ENCODE measurements at places on chromosomes 11 and 22.

DNA sequence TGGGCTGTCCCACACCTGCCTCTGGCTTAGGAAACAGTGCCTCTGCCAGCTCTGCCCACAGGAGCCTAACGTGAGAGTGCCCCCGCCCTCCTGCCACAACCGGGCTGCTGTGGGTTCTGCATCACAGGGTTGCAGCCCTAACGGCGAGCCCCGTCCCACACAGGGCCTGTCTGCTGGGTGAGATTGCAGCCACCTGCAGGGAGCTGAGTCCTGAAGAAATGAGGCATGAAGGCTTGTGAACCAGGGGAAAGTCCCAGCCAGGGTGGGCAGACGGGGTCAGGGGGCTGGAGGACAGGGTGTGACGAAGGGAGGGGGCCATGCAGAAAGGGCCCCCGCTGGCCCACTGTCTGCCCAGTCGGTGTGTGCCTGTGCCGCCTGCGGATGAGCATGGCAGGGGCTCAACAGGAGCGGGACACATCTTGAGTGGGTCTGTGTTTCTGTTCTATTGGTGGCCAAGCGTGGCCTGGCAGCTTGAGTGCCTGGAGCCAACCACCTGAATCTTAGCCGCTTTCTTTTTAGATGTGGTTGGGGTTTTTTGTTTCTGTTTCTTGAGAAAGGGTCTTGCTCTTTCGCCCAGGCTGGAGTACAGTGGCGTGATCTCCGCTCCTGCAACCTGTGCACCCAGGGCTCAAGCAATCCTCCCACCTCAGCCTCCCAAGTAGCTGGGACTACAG is 38.9 kb downstream of the CTTN start:
- no peak for DNase-seq

GRCh38 chr11:72808331-72808798 is 5.8 kb upstream of the ATG16L2 start:
- DNase-seq, result no peak

DNA sequence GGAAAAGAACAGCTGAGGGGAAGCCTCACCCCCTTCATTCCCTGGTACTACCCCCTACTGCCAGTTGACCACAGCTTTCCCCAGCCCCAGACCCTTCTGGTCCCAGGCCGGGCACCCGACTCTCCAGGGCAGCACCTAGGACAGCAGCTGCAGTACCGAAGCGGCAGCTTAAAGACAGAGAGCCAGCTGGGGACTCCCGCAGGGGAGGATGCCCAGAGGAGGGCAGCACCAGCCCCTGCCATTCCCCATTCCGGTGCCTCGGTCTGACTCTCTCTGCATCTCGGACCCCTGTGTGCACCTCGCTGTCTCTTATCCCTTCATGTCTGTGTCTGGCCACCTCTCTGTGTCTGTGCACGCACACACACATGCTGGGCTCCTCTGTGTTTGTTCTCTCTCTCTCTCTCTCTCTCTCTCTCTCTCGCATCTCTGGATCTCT is 9.4 kb downstream of the IGSF9B start:
- no peak for DNase-seq

GRCh38 chr11:95699631-95700470 is 89.7 kb downstream of the FAM76B start:
- DNase-seq, result no peak

DNA sequence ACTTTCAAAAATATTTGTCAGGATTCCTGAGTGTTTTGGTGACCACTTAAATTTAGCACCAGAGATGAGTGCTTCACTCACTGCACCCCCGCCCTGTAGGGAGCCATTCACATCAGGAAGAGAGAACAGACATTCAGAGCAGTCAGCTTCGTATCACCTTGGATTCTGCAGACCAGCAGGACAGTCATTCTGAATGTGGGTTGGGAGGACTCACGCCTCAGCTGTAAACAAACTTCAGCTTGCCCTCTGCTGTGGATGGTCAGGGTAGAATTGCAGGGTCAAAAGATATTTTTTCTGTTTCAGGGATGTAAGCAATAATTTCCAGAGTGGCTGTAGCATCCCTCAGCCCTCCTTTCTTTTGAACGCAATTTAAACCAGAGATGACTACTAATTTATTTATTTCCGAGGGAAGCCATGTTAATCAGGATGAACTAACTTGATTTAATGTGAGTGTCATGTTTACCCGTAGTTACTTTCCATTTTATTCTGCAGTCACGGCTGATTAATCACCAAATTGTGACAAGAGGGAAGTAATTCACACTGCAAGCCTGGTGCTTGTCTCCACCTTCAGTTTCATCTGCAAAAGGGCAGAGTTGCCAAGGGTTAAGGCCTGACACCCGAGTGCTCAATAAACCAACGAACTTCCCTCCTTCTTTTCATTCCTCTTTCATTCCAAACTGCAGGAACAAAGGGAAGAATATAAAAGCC is 174.2 kb upstream of the DDI1 start:
- DNase-seq, result no peak

DNA sequence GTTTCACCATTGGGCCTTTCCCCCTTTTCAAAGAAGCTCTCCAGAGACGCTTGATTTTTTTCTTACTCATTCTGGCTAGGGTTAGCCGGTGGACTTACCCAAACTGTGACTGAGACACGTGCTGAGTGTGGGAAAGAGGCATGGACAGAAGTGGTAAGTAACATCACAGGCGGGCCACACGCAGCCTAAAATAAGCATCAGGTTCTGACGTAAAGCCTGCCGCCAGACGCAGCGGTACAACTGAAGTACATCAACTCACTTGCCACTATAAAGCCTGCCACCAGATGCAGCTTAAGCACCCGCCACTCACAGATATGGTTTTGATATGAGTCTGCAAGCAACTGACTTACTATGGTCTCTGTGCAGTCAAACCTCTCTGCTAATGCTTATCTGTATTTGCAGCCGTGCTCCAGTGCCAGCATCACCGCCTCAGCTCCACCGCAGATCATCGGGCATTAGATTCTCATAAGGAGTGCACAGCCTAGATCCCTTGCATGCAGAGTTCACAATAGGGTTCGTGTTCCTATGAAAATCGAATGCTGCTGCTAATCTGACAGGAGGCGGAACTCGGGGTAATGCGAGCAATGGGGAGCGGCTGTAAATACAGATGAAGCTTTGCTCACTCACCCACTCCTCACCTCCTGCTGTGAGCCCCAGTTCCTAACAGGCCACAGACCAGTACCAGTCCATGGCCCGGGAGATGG is 58.8 kb downstream of the PHF21B start:
- no peak for DNase-seq

GRCh38 chr11:117313091-117313490 is 3.0 kb downstream of the BACE1 start:
- DNase-seq, result no peak

- DNase-seq, result no peak
Measured at GRCh38 chr11:37390576-37391083, 792.6 kb upstream of the RAG2 start.

GRCh38 chr22:37677493-37677974 is 2.1 kb downstream of the LGALS1 start:
- no peak for DNase-seq

GRCh38 chr11:103729617-103730016 is 306.8 kb upstream of the DDI1 start:
- DNase-seq, result peak; percentile 29

DNA sequence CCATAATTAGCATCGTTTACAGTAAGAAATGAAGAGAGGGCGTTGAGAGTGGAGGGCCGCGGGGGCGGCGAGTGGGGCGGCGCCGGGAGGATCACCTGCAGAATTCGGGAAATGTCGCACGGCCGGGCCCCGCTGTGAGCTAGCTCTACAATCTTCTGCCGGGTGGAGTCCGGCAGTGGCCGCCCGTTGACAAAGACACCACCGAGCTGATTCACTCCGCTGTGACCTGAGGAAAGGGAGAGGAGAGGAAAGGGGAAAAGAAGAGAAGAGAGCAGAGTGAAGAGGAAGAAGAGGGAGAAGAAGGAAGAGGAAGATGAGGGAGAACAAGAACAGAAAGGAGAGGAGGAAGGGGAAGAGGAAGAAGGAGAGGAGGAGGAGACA is 8.5 kb downstream of the PAX6 start:
- no peak for DNase-seq

GRCh38 chr22:47929073-47929472 is 1166.6 kb downstream of the TBC1D22A start:
- DNase-seq, result peak; percentile 4

DNA sequence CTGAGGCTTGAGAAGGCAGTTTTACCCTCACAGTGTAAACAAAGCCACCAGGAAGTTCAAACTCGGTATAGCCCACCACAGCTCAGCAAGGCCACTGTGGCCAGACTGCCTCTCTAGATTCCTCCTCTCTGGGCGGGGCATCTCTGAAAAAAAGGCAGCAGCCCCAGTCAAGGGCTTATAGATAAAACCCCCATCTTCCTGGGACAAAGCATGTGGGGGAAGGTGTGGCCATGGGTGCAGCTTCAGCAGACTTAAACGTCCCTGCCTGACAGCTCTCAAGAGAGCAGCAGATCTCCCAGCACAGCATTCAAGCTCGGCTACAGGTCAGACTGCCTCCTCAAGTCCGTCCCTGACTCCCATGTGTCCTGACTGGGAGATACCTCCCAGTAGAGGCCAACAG is 69.7 kb downstream of the TTC28 start:
- no peak for DNase-seq

GRCh38 chr11:36356201-36356600 is 60.1 kb downstream of the PRR5L start:
- DNase-seq, result peak; percentile 16

DNA sequence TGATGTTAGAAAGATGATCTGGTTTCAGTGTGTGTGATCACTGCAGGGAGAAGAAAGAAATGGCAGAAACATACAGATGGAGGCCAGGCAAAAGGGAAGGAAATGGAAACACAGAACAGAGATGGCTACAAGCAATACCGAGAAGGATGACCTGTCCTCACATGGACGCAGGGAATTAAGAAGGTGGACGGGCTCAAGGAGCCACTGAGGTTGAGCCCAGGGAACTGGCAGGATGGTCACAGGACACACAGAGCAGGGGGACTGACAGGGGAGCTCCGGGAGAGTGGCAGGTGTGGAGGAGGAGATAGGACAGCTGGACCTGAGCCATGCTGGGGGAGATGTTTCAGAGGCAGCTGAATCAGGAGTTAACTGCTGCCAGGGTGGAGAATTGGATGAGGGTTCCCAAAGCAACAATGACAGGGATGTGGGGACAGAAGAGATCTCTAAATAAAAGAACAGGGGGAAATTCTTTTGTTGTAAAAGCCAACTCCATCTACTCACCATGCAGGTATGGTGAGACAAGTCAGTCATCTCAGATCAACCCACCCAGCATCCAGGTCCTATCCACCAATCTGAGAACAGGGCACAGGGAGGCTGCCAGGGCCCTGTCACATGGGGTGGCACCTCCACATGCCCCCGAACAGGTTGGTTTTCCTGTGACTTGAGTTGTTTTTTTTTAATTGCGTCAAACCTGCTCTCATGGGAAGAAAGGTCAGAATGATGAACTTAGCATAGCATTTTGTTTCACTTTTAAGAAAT is 26.3 kb downstream of the KLHL22 start:
- no peak for DNase-seq

- no peak for DNase-seq
Measured at GRCh38 chr11:101435408-101435973, 148.3 kb downstream of the TRPC6 start.

- DNase-seq, result no peak
Measured at GRCh38 chr22:23109441-23109978, 32.3 kb downstream of the RSPH14 start.

Measured in NCI-H2171 (cell line).